ENCODE measurements at places on chromosomes 1 and 21.

GRCh38 chr1:19495799-19496526 lies 10.6 kb upstream of the CAPZB start:
- no peak for DNase-seq

- no peak for DNase-seq
These were observed 3.4 kb upstream of the ACOT7 start for GRCh38 chr1:6396998-6397397.

DNA sequence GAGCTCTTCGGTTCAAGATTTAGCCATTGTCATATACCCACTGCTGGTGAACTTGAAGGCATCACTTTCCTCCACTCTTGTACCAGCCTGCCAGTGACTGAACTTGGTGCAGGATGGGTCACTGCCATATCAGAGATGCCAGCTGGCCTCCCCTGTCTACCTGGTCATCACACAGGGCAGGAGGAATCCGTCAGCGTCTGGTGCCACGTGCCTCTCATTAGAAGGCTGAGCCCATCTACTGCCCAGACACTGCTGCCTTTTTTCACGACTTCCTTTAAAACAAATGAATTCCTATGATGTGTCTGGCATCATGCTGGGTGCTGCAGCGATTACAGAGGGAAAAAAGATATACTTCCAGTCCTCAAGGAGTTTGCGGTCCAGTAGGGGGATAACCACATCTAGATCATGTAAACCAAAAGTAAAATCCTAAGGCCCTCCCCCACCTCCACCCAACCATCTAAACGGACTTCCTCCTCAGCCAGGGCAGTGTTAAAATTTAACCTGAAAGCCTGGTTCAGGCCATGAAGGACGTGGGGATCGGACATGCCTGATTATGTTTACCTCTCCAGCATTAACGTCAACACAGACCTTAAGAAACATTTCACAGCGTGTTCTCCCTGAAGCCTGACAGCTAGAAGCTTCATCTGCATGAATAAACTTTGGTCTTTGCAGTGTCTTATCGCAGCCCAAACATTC lies 29.2 kb upstream of the PDE9A start:
- no peak for DNase-seq

DNA sequence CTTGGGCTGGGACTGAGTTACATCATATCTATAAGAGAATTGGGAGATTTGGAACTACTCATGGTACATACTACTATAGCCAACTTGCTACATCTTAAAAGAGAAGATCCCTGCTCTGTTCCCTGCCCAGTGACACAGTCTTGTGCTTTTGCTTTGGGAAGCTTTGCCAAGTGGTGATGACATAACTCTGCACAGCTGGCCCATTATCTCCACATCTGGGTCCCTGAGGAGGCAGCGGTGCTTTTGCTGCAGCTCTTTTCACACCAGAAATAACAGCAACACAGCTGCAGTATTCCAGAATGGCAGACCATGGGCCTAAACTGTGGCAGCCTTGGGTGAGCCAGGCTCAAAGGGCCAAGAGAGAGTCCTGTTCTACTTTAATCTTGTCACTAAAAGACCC lies 296.0 kb downstream of the HHAT start:
- DNase-seq = no peak

- DNase-seq = no peak
These were observed 464.5 kb downstream of the KCNT2 start for GRCh38 chr1:196143602-196144342.

DNA sequence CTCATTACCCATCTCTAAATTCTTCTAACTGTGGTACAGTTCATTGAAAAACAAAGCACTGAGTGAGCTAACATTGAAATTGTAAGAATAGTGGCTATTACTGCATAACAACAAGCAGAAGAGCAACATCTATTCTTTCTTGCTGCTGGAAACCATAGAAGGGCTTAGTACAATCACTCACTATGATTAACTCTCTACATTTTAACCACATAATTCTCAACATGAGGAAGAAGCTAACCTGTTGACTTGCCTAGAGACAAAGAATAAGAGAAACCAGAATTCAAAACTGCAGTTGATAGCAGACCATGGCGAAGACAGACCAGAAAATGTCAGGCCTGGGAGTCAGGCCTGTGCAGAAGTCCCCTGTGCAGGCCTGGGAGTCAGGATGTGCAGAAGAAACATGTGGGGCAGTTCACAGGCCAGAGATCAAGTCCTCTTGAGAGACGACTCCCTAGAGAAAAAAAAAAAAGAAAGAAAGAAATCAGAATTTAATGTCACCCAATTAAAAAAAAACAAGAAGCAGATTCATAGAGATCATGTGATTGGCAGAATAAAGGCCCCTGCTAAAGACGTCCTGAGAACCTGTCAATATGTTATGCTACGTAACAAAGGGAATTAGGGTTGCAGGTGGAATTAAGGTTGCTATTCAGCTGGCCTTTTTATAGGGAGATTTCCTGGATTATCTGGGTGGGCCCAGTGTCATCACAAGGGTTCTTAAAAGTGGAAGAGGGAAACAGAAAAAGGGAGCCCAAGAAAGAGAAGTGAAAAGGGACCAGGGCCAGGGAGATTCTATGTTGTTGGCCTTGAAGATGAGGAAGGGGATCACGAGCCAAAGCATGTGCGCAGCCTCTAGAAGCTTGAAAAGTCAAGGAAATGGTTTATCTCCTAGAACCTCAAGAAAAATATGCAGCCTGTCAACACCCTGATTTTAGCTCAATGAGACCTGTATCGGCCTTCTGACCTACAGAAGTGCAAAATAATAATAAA lies 94.9 kb downstream of the MRPL39 start:
- no peak for DNase-seq

GRCh38 chr1:61011561-61012263 lies 70.6 kb upstream of the NFIA start:
- DNase-seq = no peak

GRCh38 chr1:19596065-19596713 lies 47.9 kb upstream of the NBL1 start:
- DNase-seq = no peak

DNA sequence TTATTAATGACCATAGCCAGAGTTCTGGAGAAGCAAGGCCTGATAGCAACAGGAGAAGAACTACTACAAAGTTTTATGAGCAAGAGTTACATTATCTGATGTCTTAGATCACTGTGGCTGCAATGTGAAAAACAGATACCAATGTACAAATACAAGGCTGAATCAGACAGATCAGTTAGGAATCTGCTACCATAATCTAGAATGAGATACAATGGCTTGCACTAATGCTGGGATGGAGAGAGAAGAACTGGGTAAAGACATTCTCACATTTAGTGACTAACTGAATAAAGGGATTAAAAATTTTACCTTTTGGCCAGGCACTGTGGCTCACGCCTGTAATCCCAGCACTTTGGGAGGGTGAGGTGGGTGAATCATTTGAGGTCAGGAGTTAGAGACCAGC lies 41.3 kb downstream of the ARID4B start:
- DNase-seq = no peak

DNA sequence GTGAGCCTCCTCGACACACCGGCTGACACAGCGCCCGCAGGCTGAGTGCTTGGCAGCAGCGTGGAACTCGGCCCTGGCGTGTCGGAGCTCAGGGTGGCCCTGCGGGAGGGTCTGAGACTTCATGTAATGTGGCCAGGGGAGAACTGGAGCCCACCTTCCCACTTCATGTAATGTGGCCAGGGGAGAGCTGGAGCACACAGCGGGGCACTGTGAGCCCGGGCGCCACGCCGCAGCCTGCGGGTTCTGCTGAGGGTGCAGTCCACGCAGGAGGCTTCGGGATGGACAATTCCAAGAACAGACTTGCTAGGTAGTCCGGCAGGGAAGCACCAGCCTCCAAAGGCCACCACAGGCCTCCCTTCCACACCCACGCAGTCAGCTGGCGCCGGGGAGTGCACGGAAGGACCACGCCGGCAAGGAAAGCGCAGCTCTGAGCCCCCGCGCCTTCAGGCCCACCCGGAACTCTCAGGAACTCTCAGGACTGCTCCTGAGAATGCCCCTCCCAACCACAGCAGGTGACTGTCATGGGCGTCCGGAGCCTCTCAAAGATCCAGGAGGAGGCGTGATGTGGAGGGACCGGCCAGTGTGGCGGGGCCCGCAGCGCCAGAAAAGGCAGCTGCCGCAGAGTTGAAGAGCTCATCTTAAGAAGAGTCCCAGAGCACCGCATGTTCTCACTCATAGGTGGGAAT lies 19.3 kb upstream of the ADARB1 start:
- DNase-seq = no peak

- DNase-seq = no peak
These were observed 4.4 kb downstream of the GADD45A start for GRCh38 chr1:67689267-67690017.

- no peak for DNase-seq
These were observed 130.3 kb downstream of the GLIS1 start for GRCh38 chr1:53608676-53609075.

DNA sequence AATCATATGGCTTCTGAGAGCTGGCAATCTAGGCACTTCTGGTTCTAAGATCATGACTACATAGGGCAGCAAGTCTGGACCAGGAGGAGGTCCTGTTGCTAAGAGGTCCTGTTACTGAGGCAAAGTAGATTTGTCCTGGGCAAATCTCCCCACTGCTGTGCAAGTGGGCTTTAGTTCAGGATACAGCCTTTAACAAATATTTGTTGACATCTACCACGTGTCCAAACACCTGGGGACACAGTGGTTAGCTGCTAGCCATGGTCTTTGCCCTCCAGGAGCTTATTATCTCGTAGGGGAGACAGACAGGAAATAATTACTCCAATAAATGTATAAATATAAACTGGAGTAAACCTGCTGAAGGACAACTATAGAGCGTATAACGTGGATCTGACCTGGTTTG lies 3.2 kb downstream of the CGN start:
- DNase-seq = no peak

DNA sequence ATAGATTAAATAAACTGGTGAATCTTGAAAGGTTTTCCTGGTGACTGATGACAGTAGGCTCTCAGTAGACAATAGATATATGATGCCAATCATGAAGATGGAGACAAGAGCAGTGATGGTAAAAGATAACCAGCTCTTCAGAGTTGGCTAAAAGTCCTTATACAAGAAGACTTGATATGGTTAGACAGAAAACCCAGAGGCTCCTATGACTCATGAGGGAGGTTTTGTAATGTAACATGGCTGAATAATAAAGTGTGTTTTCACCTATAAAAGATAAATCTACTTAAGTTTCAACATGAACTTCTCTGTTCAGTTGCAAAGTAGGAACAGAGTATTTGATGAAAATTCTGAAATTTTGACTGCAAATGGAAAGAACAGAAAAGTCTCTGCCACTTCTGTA lies 12.7 kb upstream of the CRNN start:
- no peak for DNase-seq

DNA sequence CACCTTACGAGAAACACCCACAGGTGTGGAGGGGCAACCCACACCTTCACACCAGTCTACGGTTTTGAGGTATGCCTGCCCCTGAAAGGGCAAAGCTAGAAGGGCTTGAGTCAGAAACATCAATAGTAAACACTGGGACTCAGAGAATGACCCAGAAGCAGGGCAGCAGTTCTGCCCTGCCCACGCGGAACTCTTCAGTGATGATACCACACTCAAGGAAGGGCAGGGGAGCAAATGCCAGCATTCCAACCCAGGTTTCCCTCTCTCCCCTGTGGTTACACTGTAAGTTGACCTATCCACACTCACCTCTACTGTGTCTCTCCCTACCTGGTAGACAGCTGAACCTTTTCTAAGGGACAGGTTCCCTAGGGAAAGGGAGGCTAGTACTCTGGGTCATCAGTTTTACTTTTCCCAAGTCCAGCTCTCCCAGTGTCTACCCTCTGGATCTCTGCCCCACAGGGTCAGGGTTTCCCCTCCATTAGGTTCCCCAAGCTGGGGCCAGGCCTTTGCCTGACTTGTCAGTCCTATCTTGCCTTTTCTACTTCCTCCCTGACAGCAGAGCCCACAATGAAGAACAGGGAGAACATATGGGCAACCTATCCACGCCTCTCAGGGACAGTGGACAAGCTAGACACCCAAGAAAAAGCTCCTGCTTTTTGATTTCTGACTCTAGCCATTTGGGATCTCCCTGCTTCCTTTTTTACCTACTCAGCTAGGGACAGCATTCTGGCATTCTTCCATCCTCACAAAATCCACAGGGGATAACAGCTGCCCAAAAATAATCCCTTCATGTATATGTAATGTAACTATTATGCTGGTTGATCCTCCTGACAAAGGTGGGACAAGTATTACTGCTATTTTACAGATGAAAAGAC lies 3.0 kb downstream of the F11R start:
- no peak for DNase-seq

DNA sequence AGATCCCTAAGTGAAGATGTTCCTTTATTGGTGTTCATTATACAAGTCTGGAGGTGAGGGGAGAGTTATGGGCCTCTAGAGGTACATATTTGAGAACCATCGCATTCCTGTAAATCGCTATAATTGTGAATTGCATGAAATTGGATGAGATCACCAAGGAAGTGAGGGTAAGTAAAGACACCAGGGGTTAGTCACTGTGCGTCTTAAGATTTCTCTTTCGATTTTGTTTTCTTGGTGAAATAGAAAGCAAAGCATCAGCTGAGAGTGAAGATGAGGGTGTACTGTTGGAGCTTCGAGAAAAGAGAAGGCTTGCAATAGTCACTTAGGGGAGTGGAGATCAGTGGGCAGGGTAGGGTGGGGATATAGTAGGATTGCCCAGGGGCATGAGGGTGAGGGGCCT lies 82.1 kb downstream of the RAVER2 start:
- no peak for DNase-seq

- no peak for DNase-seq
These were observed 383.8 kb upstream of the VAMP3 start for GRCh38 chr1:7387053-7387927.

- DNase-seq = no peak
These were observed 26.3 kb downstream of the KIAA0319L start for GRCh38 chr1:35530946-35531345.

DNA sequence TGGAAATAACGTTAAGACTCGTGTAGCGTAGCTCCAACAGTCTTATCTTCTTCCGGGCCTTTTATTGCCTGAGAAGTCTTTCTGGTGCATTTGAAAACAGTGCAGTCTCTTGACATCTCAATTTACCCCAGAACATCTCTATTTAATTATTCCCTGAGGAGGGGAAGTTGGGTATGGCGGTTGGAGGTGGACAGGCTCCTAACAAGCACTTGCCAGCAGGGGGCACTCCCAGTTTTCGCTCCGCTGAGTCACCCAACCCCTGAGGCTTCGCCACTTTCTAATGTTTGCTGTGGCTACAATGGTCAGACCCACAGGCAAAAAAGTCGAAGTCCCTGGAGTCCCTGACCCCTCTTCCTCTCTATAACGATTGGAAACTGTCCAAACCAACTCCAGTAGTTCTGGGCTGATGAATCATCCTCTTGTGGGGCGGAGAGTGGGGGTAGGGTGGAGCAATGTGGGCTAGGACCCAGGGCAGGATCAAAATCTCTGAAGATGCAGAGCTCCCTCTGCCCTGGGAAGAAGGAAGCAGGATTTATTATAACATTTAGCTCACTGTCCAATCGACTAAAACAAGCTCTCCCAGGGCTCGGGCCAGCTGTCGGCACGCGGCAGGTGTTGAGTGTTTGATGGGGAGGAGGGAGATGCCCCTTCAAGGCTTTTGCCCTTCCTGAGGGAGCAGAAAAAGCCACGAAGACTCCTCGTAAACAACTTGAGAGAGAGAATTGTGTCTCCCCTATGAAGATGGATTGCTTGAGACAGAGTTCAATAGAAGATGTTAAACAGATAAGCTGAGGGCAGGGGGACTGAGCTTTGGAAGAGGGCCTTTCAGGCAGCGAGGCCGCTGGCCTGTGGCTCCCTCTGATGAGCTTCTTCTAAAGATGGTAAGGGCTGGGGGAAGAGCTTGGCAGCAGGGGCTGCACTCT lies 85.7 kb downstream of the BRINP2 start:
- no peak for DNase-seq

GRCh38 chr1:62194651-62195544 lies at the start of gene L1TD1:
Gene L1TD1, plus strand, starts transcription at chr1:62194849. Its CDS starts 11,780 bp downstream, at chr1:62206629.
- DNase-seq = no peak

Measured in BJ (cell line).